Stimulated activated CD4-positive, alpha-beta T cell treated with anti-CD3 and anti-CD28 coated beads, Interleukin-12 subunit alpha, Interleukin-12 subunit beta, amount 100 ng/mL, for 24 hours (primary cell): ENCODE measurements at places on chromosomes 7 and 10.

DNA sequence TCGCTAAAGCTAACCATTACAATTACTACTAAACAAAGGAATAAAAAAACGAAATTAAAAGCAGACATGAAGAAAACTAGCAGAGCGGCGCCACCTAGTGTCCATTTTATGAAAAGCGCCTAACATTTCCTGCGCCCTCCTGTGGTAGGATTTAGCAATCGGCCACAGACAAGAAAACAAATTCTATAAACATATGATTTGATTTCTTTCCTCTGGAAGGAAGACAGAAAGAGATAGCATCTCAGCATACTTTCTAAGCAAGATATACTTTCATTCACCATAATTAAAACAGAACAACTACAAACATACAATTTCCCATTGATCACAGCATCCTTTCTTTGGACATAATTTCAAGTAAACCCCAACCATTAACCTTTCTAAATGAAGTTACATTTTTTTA lies 337.7 kb upstream of the NPVF start:
- DNase-seq: peak; percentile 56

- DNase-seq: no peak
Measured at GRCh38 chr10:121309164-121309563, 289.1 kb downstream of the FGFR2 start.

DNA sequence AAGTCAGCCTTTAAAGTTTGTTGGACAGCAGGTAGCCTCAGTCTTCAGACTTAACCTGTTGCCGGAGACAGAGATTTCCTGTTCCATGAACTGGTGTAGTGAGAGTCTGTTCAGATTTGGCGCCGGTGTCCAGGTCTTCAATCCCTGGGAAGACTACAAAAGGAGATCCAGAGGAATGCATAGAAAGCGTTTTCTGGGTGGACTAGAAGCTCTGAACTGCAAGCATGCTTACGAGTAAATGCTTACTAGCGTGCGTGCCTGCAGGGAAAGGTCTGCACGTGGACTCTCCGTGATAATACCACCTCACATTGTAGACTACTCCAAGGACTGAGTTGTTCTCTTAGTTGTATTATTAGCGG lies 878 bp downstream of the GLRX3 start:
- DNase-seq: no peak

GRCh38 chr7:47423196-47423595 lies 158.7 kb downstream of the TNS3 start:
- DNase-seq: no peak

- no peak for DNase-seq
Measured at GRCh38 chr7:19352305-19352695, 207.1 kb upstream of the FERD3L start.

DNA sequence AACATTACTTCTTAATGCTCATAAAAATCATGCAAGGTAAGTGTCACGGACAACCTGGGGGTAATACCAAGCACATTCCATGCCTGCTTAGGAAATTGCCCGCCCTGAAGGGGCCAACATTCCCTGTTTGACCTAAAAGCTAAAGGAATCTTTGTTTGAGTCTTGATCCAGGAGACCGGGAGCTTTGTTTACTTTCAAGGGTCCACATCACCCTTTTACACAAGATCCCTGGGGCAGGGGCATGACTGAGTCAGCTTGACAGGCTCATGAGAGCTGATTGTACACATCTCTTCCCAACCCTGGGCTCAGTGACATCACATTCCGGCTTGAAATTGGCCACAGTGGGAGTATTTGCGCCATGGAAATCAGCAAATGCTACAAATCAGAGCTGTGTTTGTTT lies 248.1 kb upstream of the HABP2 start:
- no peak for DNase-seq
